ENCODE measurements at places on chromosomes 2 and 18.

GRCh38 chr2:10915236-10915635 lies 3.5 kb downstream of the KCNF1 start:
- no peak for DNase-seq

DNA sequence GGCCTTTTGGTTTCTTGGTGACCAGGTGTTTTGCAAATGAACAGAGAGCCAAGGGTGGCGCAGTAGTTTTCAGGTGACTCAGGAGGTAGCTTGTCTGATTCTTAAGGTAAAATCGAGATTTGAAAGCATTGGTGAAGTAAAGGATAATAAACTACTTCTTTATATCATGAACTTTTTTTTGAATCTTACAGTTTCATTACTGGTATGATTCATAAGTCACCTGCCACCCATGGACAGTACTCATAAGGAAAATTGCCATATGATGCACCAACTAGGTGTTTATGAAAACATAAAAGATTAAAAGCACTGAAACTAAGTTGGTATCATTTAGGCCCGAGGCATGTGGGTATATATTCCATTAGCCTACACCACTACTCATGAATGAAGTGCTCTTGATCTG lies 84.1 kb upstream of the MGAT5 start:
- DNase-seq, result no peak

GRCh38 chr2:174630107-174630506 lies 32.5 kb upstream of the WIPF1 start:
- no peak for DNase-seq

- no peak for DNase-seq
These were observed 260.1 kb upstream of the FAM98A start for GRCh38 chr2:33859176-33859575.

DNA sequence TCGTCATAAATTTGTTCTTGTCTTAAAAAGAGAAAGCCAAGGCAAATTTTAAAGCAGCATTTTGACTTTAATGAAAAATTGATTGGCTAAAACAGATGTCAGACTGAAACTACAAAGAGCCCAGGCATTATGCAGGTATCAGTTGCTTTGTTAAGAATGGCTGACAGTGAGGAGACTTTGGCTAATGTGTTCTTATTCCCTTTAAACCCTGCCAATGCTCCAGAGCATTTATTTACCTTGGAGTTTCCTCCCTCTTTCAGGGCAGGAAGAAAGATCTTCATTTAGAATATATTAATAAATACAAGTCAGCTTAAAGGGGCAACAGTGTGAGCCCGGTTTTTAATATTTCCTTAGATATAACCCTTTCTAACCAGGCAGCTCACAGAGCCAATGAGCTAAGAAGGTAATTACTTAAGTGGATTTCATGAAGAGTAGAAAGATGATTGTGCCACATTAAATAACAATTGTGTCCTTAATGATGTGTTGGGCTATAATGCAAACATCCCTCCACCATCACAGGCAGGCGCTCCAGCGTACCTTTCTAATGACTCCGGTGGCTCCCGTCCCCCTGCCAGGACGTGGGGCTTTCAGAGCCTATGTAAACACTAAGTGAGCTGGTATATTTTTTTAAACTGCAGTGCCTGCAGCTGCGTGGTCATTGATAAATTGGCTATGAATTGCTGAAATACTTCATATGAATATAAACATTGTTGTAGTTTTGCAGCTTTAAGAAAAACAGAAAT lies 349.4 kb upstream of the POU3F3 start:
- DNase-seq, result no peak

GRCh38 chr2:217116610-217117009 lies 256.7 kb upstream of the TNP1 start:
- no peak for DNase-seq

- no peak for DNase-seq
These were observed 46.3 kb downstream of the MYO7B start for GRCh38 chr2:127581516-127582490.

GRCh38 chr2:2456721-2457120 lies 125.6 kb upstream of the MYT1L start:
- DNase-seq, result no peak

GRCh38 chr2:85795331-85796045 lies 41.7 kb downstream of the ATOH8 start:
- DNase-seq, result no peak

- DNase-seq, result no peak
These were observed 19.7 kb downstream of the CYRIA start for GRCh38 chr2:16645775-16646559.

GRCh38 chr2:196334710-196335109 lies 163.3 kb upstream of the STK17B start:
- DNase-seq, result no peak

DNA sequence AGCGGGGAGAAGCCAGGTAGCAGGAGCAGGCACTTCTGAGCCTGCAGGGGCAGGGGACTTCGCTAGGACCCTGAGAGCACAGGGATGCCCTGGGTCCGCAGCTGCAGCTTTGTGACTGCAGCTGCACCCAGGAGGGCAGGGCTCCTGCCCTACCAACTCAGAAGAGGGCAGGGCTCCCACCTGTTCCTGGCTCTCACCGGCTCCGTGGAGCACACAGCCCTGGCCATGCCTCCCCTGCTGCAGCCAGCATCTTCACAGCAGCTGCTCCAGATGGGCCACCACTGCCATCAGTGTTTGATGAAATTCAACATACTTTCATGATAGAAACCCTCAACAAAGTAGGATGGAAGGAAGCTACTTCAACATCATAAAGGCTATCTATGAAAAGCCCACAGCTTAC lies 92.7 kb downstream of the FAM210A start:
- DNase-seq, result no peak

GRCh38 chr2:131122496-131122895 lies 17.4 kb downstream of the PLEKHB2 start:
- no peak for DNase-seq

GRCh38 chr2:47592381-47592780 lies 189.4 kb downstream of the MSH2 start:
- no peak for DNase-seq

- DNase-seq, result no peak
These were observed 29.5 kb upstream of the ATRAID start for GRCh38 chr2:27182346-27182745.

DNA sequence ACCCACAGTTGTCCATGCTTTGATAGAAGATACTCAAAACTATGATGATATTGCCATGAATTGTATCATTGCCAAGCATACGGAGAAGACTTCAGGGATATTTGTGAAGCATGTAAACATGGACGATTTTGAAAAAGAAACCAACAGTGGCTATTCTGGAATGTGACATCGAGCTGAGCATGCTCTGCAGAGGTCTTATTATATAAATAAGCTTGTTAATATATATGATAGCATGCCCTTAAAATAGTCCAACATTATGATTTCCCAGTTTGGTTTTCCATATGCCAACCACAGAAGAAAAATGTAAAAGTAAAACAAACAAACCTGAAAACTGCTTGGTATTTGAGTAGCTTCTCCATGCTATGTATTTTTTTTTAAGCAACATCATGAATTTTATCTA lies 159.1 kb downstream of the LNPK start:
- no peak for DNase-seq

- DNase-seq, result peak; percentile 79
These were observed 31.9 kb downstream of the SNORC start for GRCh38 chr2:232901736-232902578.

- no peak for DNase-seq
These were observed 84.0 kb downstream of the HIBCH start for GRCh38 chr2:190235551-190236075.

DNA sequence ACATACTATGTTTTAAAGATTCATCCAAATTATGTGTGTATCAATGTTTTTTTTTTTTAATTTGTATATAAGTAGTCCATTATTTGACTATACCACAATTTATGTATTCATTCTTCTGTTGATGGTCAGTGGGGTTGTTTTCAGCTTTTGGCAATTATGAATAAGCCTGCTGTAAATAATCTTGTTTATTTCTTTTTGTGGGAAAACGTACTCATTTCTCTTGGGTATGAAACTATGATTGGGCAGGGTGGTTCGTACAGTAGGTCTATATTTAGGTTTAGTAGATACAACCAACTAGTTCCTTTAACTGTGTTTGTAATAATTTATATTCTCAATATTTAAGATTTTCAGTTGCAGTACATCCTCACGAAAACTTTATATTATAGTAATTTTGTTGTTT lies 329.2 kb downstream of the LPIN1 start:
- no peak for DNase-seq

Data from Panc1 (cell line).